ENCODE measurements at places on chromosomes 1 and 21.

- DNase-seq, result no peak
These were observed 1006.8 kb downstream of the ADGRL2 start for GRCh38 chr1:82807563-82807962.

DNA sequence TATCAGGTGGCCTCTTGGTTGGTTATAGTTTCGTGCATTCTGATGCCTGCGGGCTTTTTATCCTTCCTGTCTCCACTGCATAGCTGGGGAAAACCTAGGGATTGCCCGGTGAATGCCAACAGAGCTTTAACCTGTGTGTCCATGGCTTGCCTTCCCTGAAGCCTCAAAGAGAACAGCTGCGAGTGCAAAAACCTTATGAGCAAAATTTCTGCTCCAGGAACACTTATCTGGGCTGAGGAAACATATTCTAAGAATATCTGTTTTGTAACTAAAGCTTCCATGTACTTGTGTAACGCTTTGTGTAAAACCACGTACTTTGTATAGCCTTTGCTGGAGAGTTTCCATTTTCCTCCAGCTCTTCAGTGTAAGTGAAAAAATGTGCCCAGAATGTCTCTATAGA lies 7.2 kb downstream of the CNST start:
- no peak for DNase-seq

GRCh38 chr1:52551507-52552235 lies 1.2 kb downstream of the TUT4 start:
- peak; percentile 66 for DNase-seq

GRCh38 chr1:204001166-204001901 lies 71.6 kb upstream of the SOX13 start:
- DNase-seq, result no peak

Data from retina (tissue), 1 donor.